ENCODE measurements at places on chromosomes 5 and 9.

GRCh38 chr5:100841358-100842076, 61.6 kb downstream of the ST8SIA4 start:
- DNase-seq: no peak

DNA sequence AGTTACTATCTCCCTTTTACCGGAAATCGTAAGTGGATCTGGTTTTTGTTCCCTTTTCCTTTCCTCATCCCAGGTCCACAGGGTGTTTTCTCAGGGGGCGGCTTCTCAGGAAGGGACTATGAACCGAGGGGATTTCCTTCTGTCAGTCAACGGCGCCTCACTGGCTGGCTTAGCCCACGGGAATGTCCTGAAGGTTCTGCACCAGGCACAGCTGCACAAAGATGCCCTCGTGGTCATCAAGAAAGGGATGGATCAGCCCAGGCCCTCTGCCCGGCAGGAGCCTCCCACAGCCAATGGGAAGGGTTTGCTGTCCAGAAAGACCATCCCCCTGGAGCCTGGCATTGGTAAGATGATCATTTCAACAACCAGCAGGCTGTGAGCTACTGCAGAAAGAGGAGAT, 75.8 kb downstream of the GOLPH3 start:
- no peak for DNase-seq

DNA sequence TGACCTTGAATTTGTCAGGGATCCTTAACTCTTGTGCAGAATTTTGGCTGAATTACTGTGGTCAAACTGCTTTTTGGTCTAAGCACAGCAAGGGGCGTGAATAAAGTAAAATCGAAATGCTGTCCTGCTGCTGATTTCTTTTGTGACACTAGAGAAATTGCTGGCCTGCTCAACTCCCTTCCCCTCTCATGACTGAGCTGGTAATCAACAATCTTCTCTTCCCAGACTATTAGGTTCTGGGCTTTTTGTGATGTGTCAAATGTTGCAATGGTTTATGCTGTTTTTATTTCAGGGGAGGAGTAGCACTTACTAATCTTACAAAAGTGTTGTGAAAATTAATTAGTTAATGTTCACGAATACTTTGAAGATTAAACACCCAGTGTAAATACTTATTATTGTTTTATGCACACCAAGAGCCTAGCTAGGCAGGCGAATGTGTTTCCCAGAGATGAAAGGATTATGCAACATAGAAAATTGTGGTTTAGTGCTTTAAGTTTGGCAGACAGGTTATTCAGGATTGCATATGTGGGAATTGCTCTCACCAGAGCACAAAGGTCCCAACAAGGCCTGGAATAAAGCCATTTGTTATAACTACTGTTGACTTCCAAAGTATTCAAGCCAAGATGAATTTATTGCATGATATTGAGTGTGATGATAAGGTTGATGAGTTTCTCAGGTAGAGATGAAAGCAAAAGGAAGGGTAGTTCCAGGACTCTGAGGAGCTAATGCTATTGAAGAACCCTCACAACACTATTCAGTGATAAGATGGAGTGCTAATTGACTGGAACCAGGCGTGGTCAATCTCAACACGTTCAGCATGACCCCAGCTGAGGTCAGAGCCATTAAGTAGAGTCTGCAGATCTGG, 280.7 kb upstream of the ZNF608 start:
- peak; percentile 56 for DNase-seq

DNA sequence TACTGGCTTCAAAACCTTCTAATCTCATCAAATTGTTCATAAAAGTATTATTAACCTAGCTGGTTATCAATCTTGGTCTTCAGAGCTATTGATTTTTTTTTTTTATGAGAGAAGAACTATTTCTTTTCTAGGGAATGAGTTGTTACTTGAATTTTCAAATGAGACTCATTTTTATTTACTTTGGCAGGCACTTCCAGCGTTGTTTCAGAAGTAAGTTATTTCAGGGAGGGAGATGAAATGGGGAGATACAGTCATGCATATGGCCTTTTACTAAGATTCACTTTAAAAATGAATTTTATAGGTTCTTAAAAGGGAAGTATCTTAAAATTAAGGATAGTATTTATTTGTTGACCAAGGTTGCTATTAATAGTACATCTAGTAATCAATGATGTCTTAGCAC, 129.6 kb downstream of the IZUMO3 start:
- no peak for DNase-seq

DNA sequence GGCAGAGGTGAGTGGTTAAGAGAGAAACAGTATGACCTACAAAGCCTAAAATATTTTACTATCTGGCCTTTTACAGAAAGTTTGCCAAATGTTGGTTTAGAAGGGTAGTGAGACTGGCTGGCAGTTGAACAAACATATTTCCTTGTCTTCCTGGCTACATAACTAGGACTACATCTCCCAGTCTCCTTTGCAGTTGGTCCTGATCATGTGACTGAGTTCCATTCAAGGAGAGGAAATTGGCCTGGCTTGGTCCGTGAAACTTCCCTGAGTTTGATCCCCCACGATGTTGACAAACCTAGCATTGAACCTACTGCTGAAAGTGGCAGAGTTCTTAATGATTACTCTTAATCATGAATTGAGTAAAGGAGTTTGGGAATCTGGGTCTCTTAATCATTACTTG, 280.8 kb downstream of the SLIT3 start:
- no peak for DNase-seq

GRCh38 chr9:97397220-97397619, 14.7 kb upstream of the TDRD7 start:
- no peak for DNase-seq

DNA sequence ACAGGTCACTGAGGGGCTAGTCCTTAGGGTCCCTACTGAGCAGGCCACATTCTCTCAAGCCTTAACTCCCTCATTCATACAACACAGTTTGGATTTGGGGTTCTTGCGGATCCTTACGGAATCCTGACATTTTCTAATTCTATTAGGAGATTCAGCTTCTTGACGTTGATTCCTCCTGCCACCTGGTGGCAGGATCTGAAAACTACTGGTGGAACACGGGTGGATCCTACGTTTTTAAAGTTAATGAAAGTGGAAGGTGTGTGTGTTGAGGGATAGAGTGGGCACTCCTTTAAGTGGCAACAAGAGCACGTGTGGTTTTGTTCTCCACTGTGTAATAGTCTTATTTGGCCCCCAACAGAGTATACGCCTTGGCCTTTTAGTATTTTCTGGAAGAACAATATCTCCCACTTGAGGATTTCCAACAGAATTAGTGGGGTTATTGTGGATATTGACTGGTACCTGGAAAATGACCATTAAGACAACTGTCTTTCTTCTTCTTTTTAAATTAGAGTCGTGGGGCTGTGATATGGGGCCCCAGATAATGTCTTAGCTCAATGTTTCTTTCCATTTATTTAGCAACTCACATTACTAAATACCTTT, 25.2 kb downstream of the SLC28A3 start:
- DNase-seq: peak; percentile 54

DNA sequence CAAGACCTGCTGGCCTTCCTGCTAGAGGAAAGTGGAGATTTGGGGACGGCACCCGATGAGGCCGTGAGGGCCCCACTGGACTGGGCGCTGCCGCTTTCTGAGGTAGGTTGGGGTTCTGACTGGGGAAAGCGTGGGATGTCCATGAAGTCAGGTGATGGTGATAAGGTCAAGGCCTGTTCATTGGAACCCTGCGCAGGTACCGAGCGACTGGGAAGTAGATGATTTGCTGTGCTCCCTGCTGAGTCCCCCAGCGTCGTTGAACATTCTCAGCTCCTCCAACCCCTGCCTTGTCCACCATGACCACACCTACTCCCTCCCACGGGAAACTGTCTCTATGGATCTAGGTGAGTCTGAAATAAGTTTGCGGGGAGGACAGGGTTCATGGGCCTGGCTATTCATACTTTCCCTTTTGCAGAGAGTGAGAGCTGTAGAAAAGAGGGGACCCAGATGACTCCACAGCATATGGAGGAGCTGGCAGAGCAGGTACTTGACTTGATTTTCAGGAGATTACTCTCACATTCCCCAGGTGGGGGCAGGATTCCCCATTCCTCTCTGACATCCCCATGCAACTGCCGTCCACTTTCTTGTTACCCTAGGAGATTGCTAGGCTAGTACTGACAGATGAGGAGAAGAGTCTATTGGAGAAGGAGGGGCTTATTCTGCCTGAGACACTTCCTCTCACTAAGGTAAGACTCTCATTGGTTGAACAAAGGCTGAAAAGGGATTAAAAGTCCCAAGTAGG, 505 bp downstream of the CREB3 start:
- DNase-seq: peak; percentile 31

GRCh38 chr5:142544071-142544753, 141.7 kb downstream of the FGF1 start:
- no peak for DNase-seq

- no peak for DNase-seq
Measured at GRCh38 chr5:119343766-119344165, 12.1 kb upstream of the TNFAIP8 start.

- no peak for DNase-seq
Measured at GRCh38 chr9:114437401-114437893, 49.7 kb upstream of the AKNA start.

DNA sequence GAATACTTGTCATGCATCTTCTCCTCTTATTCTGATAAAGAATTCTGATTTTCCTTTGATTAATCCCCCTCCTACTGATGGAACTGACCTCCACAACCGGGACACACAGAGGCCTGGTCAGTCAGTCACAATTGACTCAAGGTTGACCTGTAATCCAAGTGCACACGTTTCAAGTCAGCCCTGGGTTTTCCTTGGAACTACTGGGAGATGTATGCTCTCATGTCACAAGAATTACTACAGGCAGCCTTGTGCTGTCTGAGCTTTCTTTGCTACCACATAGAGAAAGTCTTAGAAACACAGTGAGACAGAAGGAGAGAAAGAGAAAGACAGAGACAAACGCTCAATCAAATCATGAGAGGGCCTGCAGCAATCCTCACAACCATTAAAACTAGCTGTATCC, 345.8 kb downstream of the PDE4D start:
- no peak for DNase-seq

- DNase-seq: no peak
Measured at GRCh38 chr9:121269642-121270254, 1.8 kb downstream of the GSN start.

GRCh38 chr9:123194023-123194422, 74.4 kb downstream of the STRBP start:
- DNase-seq: no peak

DNA sequence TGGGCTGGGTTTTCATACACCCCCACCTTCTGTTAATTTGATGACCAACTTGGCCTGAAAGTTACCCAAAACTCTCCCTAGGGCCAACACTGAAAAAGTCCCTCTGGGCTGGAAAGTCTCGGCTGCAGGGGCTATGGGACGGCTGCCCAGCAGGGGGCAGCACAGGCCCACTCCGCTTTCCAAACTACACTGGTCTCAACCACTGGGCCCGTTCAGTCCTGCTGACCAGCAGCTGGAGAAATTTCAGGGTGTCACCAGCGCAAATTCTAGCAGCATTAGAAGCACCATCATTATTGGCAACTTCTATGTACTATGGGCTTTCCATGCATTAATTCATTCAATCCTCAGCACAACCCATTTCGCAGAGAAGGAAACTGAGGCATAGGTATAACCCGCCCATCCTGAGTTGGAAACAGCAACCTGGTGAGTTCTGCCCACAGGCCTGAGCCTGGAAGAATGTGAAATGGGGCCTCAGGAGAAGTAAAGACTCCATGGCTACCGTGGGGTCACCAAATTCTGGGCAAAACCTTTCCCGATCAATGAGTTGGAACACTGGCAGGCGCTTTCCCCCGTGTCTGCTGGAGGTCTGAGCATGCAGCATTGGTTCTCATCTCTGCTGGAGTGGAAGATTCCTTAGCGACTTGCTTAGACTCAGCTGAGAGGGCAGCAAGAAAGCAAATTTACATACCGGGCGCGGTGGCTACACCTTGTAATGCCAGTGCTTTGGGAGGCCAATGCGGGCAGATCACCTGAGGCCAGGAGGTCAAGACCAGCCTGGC, 9.7 kb downstream of the ORM2 start:
- no peak for DNase-seq

GRCh38 chr5:77924081-77924480, 147.9 kb upstream of the TBCA start:
- peak; percentile 5 for DNase-seq

DNA sequence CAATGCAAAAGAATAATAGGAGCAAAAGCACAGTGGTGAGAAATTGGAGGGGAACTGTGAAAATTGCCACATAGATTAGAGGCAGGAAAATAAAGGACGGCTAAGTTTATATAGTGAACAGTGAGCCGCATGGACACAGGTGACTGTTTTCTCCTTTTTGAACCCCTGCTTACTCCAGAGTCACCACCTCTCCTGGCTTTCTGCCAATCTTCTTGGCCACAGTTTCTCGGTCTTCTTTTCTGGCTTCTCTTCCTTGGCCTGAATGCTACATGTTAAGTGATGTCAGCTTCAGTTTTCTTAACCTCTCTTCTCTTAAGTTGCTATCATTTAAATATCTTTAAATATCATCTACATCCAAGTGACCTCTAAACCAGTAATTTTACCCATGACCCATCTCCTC, 47.3 kb upstream of the CDKN2B start:
- DNase-seq: no peak

- DNase-seq: no peak
Measured at GRCh38 chr5:1873243-1873959, 9.3 kb downstream of the IRX4 start.

DNA sequence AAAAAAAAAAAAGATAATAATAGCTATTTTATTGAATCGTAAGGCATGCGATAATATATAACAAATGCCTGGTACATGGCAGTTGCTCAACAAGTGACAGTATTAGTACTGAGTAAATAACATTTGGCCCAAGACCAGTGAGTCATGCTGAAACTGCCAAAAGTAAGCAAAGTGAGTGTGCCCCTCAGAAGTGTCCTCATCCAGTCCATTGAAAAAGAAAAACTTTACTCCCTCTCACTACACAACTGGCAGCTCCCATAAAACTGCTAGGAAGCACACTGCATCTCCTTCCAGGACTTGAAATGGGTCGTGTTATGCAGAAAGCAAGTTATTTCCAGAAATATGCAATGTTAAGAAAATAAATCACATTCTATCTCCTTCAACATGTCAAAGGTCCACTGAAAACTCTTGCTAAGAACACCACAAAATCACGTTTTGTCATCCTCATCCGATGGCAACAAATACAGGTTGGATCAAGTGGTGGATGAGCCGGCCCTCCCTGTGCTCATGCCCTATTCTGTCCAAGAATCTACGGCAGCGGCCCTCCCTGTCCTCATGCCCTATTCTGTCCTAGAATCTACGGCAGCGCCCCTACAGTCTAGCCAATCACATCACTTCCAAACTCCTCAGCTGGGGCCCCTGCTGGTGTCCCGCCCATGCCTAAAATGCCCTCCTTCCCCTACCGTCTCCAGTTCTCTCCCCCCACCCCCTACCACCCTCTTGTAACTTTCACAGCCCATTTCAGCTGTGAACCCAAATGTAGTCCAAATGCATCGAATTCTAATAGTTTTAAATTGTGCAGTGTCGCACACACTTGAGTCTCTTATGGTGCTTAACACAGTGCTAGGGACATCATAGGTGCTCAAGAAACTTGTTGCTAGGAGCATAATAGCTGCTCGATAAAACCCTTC, 12.5 kb downstream of the PTCH1 start:
- DNase-seq: no peak

GRCh38 chr5:134422791-134423365, 11.2 kb upstream of the CDKN2AIPNL start:
- DNase-seq: no peak

GRCh38 chr5:126676195-126676624, 75.5 kb downstream of the PHAX start:
- DNase-seq: peak; percentile 36
